ENCODE measurements at places on chromosomes 6 and 20.

DNA sequence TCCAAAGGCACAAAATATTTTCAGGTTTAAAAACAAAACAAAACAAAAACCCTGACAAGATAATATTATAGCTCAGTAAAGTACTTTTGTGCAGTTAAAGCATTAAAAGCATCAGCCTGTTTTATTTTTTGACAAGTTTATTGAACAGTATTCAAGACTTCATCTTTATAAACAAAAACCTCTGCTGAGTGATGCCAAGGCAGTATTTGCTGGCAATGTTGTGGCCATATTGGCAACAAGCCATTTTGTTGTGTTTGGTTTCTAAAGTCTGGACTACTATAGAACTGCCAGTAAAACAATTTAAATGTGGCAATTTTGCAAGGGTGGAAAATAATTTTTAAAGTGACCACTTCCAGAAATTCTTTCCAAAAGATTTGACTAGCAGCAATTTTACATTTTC, 15.9 kb downstream of the CPNE1 start:
- no peak for DNase-seq

GRCh38 chr20:973785-974194, 28.3 kb downstream of the RSPO4 start:
- DNase-seq: no peak

DNA sequence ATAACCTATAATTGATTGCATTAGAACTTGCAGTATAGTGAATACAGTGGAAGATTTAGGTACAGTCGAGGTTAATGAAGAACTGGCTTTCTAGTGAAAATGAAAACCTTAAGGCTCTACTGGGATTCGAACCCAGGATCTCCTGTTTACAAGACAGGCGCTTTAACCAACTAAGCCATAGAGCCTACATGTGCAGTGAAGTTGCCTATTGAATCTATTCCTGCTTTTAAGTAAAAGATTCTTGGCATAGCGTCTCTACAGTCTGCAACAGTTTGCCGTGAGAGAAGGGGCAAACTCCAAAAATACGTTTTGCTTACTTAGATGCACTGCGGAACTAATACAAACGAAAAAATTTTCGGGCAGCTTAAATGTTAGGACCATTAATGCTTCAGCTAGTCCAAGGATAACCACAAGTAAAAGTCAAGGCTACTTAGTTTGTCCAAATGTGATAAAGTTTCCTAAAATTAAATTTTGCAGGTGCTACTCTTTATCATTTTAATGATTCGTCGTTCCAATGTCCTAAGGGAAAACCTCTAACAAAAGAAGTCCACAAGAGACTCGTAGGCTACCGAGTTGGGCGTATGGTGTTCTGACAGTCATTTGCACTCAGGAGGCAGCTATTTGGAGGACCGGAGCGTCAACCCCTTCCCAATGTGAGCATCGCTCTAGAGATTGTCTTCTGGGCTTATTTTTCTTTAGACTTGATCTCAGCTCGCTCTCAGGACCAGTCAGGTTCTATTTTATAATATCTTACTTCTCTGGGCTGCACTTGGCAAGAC, 31.3 kb upstream of the ZSCAN23 start:
- DNase-seq: no peak

DNA sequence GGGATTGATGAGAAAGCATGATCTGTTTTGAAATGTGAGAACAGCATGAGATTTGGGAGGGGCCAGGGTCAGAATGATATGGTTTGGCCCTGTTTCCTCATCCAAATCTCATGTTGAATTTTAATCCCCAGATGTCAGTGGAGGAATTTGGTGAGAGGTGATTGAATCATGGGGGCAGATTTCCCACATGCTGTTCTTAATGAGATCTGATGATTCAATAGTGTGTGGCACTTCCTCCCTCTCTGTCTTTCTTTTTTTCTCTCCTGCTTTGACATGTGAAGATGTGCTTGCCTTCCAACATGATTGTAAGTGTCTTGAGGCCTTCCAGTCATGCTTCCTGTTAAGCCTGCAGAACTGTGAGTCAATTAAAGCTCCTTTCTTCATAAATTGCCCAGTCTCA, 1060.3 kb upstream of the CITED2 start:
- DNase-seq: no peak

- no peak for DNase-seq
These were observed 16.5 kb upstream of the GPR6 start for GRCh38 chr6:109961611-109962041.

- no peak for DNase-seq
These were observed 15.3 kb upstream of the CCN2 start for GRCh38 chr6:131966443-131966842.

DNA sequence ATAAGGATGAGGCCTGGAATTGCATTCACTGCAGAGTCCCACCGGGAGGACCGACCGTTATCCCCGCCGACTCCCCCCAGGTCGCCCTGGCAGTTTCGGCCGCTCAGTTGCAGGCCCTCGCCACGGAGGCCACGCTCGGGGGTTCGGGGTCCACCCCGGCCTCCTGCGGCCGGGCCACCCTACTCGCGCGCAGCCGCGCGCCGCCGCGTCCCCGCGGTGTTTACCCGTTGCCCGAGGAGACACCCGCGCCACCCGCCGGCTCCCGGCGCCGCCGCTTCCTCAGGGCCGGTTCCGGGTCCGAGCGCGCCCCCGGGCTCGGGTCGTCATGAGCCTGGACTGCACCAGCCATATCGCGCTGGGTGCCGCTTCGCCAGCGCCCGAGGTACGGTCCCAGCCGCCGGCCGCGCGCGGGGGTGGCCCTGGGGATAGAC, at the start of gene CCDC170:
TSS of gene CCDC170 (plus strand) at position 214 of the 431 bp plus-strand sequence. CDS start at position 326, 112 bp downstream.
- DNase-seq: no peak

- peak; percentile 79 for DNase-seq
These were observed at the start of gene CITED2 for GRCh38 chr6:139374357-139375225. Gene CITED2 (minus strand): TSS chr6:139374648. CDS start chr6:139373944, 704 bp downstream.

DNA sequence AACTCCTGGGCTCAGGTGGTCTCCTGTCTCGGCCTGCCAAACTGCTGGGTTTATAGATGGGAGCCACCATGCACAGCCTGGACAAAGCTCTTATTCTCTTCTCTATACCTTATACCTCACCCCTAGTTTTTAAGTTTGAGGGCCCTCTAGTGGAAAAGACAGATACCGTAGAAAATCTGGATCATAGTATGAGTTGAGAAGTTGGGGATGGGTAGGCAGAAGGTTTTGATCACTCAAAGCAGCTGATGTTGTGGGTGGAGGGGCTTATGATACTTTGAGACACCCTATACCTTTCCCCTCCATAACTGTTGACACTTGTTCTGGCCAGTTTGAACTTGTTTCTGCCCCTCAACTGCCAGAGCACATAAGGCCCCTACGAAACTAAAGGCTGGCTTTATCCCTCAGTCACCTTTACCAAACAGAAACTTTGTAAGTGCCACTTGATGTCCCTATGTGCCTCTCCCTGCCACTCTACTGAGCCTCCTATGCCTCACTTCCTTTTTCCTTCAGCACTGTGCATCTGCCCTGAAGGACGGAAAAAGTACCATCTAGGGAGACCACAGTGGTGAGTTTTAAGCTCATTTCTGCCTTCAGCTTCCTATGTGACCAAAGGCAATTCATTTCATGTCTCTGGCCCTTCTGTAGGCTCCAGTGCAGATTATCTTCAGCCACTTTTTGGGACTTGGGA, 28.6 kb downstream of the RALY start:
- DNase-seq: no peak

DNA sequence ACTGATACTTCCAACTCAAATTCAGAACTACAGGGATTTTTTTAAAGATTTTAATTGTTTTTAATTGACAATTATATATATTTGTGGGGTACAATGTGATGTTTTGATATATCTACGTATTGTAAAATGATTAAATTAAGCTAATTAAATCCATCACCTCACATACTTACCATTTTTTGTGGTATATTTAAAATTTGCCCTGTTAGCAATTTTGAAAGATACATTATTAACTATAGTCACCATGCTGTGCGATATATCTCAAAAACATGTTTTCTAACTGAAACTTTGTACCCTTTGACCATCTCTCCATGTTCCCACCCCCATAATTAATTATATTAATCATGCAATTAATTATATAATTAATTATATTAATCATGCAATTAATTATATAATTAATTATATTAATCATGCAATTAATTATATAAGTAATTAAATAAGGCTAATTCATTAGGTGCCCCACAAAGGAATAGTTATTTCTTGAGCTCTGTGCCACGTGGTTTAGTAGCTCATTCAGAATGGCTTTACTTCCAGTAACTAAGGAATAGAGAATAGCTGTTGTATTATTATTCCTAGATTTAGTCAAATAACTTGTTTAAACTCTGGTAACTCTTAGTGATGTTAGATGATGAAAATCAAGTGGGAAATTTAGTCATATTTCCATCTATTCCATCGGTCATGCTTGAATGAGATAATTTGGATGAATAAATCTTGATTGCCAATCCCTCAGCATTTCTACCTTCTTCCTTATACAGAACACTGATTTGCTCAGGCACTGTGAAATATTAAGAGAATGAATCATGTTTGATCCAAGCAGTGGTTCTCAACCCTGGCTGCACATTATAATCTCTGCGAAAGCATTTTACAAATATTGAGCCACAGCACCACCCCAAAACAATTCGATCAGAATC, 25.1 kb downstream of the LOC128125822 start:
- no peak for DNase-seq

DNA sequence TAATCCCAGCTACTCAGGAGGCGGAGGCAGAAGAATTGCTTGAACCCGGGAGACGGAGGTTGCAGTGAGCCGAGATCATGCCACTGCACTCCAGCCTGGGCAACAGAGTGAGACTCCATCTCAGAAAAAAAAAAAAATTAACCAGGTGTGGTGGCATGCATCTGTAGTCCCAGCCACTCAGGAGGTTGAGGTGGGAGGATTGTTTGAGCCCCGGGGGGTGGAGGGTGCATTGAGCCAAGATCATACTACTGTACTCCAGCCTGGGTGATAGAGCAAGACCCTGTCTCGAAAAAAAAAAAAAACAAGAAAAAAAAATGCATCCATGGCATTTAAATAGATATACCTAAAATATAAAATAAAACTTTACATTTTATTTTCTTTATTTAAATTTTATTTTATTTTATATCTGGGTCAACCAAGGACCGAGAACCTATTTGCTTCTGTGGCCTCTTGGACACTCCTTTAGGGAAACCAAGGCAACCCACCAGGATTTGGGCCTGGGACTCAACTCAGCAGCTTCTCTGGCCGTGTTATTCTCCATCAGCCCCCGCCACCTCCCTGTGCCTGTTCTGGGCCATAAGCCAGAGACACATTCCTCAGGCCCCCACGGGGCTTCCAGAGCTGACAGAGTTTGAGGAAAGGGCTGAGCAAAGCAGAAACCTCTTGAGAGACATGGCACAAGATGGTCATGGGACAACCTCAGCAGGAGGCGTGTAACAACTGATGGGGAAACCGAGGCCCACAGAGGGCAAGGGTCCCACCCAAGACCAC, 6.2 kb downstream of the SNTA1 start:
- DNase-seq: peak; percentile 29

GRCh38 chr6:35402136-35402855, 49.8 kb upstream of the FANCE start:
- DNase-seq: no peak

- DNase-seq: no peak
These were observed 356.9 kb downstream of the ARHGAP18 start for GRCh38 chr6:129353067-129353466.

DNA sequence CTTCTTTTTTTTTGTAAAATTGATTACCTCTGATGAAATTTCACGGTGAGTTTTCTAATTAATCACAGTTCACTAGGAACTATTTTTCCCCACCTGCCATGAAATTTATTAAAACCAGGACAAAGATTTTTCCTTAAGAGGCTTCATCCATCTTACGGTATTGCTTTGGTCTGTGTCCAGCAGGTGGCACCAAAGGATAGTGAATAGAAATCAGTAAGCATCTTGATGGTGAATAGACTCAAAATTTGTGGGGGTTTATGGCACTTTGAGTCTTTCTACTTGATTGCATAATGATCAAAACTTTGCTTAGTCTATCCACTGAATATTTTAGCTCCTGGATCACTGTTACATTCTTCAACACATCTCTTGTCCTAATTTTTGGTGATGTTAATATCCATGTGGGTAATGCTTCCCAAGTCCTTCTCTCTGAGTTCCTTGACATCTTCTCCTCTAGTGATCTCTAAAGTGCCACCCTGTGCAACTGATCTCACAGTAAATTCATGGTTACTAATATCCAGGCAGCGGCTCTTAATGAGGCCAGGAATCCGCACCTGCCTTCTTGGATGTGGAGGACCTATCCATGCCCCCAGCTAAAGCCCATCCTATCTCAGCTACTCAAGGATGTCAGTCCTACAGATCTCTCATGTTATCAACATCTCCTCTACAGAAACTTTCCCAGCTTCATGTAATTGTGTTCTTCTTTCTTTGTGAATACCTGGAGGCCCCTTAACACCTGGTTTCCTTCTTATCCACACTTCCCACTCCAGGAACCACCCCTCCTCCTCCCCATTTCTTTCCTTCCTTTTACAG, 54.5 kb downstream of the STMND1 start:
- DNase-seq: no peak

GRCh38 chr6:154800338-154800737, 67.1 kb downstream of the SCAF8 start:
- DNase-seq: no peak

DNA sequence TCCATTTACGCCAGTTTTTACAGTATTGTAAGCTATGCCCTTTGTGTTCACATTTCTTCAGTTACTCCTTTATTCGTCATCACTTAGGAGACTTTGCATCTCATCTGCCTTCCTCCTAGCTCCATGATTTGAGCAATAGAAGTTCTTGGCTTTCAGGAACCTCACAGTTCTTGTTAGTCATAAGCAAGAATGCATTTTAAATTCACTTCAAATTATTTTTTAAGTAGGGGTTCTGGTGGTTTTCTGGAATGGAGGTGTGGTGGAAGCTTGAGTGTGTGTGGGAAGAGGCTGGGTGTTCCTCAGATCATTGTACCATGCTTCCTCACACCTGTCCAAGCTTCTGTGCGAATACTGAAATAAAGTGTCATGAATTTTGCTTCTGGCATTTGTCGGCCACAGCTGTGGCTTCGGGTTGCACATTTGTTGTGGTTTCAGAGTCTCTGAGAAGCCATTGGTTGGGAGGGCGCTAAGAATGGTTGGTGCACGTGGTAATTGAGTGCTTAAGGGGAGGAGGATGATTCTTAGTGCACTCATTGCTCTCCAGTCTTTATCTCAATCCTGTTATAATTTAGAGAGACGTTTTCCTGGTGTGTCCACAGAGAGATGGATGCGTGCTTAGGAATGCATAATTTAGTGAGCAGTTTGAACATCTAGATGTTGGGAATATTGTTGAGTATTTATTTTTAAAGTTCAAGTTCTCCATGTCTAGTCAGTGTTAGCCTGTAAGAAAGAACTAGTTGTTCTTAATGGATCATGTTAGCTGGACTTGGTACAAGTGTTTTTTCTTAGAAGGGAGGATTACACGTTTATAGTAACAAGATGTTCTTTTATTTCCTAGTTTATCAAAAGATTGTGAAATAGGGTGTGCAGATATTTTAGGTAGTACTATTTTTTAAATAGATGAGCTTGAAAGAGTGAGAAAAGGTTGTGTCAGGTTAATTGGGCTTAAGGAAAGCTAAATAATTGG, 31.9 kb downstream of the FOXO3 start:
- DNase-seq: no peak

DNA sequence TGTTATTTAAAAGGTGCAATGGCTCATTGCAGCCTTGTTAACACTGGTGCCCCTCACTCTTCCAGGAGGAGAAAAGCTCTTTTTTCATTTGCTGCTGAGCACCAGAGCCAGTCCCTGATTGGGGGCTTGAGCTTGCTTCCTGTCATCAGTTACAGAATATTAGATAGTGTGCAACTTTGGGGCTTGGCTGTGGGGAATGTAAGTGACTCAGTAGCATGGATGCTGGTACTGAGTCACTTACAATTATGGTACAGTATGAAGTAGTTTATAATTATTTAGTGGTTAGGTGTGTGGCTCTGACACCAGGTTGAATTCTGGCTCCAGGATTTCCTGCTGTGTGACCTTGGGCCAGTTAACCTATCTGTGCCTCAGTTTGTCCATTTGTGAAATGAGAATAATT, 37.6 kb downstream of the ANKS1A start:
- DNase-seq: no peak
